ENCODE measurements at places on chromosomes 4 and X.
A peak's percentile ranks its signal among the peaks of the same experiment; 100 is the strongest.

- no peak for DNase-seq
Observed at GRCh38 chrX:67563469-67564448, 19.9 kb downstream of the AR start.

GRCh38 chrX:4674028-4674782, 960.8 kb upstream of the PRKX start:
- no peak for DNase-seq

- DNase-seq: no peak
Observed at GRCh38 chrX:101410461-101410860, 2.4 kb downstream of the HNRNPH2 start.

DNA sequence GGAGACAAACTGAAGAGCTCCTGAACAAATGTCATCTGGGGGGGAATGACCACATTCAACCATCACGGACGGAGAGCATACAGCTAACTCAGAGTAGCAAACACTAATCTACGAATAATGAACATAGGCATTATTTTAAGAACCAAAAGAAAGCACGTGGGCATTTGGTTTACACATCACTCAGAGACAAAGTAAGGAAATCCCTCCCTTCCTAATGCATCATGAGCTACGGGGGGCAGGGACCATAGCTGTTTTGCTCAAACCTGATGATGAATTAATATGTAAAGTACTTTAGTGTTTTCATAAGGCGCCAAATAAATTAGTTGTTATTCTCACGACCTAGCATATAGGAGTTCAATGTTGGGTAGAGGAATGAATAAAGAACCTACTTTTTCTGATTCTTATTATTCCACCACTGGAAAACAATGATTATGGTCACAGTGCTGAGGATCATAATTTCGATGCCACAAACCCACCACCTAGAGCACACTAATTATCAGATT, 11.7 kb upstream of the TMEM156 start:
- DNase-seq: peak; percentile 25

- DNase-seq: no peak
Observed at GRCh38 chr4:140756319-140757231, at the start of gene TBC1D9. TBC1D9 (minus strand) TSS chr4:140756385; CDS start chr4:140756045, 340 bp downstream.

GRCh38 chrX:106730401-106730800, 3.9 kb downstream of the RNF128 start:
- DNase-seq: no peak

GRCh38 chrX:42087960-42088359, 164.6 kb upstream of the CASK start:
- DNase-seq: no peak

DNA sequence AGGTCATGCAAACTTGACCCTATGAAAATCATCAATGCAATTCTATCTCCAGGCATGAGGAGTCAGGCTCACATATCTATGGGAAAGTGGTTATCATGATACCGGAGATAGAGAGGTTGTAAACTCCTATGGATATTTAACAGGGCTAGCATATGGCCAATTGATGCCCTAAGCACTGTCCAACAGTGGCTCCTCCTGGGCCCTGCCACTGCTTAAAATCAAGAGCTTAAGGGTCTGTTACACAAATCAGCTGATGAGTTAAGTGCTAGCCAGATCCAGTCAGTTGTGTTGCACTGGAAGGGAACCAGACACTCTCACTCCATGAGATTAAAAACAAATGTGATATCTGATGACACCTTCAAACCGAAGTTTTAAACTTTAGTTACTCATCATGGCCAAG, 337.6 kb downstream of the STIM2 start:
- no peak for DNase-seq

DNA sequence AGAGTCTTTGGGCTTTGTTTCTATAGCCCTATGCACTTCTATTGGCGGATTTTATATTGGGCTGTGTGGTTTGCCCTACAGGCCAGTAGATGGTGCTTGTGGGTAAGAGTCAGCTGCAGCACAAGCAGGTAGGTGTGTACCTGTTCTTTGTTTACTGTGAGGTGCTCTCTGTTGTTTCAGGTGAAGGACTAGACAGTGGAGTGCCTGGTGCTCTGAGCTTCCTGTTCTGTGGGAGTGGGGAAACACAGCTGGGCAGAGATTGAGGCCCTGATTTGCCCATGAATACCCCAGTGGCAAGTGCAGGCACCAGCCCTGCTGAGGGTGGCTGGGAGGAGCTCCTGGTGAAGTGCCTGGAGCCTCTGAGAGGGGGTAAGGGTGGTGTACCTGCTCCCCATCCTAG, 26.3 kb upstream of the UCP1 start:
- no peak for DNase-seq

DNA sequence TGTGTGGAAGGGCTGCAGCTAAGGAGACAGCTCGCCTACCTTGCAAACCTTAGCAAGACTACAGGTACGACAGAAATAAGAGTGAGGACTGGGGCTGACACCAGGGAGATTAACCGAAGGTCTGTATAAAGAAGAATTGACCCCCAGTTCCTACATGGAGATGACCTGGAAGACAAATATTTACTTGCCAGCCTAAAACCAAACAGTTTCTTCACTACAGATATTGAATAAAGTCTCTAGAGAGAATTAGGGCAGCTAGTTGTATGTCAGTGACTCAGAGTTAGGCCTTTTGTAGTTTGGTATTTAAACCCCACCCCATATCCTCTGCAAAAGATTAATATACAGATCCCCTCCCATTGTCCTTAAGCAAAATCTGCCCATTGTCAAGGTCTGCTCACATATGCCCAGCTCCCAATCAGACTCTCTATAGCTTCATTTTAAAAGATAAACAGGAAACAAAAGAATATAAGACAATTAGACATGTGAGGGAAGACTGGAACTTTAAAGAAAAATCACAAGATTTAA, 28.1 kb upstream of the FRMPD3 start:
- no peak for DNase-seq

DNA sequence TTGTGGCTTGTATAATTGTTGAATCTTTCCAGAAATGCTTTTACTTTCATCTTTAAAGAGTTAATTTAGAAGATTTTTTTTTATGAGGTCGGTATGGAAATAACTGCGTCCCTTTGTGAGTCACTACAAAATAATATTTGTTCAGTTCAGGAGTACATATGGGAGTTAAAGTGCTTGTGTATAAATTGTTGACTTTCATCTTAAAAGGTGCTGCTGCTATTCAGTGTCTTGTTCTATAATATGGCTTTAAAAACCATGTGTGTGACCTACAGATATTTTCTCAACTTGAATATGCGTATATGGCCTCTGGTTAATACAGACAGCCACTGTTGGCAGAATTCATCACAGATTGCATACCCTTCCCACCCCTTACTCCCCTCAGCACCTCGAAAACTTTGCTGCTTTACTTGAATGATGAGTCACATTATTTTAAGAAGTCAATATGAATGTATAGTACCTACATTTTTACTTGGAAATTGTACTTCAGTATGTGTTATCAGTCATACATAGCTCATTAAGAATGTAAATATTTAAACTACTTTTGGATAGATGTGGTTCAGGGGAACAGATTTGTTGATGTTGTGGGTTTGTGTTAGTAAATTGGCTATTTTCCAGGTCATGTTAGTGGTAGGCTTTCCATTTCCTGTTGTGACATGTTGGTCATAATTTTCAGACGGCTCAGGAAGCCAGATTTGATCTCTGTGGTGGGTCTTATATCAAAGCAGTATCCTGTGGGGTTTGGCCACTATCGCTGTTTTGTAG, 1.5 kb downstream of the CLCN3 start:
- no peak for DNase-seq

GRCh38 chrX:16870862-16871815, 977 bp upstream of the RBBP7 start:
- DNase-seq: peak; percentile 16

DNA sequence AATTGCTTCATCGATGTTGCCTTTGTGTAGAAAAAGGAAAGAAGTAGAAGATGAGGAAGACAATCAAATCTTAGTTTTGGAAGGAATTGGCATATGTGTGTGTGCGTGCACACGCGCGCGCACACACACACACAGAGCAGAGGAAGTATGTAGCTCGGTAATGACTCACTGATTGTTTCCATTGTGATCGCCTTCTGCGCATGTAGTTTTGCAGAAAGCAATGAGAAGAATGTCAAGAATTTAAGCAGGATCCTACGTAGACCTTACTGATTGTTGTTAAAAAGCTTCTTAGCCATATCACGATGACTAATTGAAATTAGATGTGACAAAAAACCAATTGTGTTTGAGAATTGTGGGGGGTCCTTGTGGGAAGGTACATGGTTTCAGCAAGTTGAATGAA, 12.8 kb upstream of the LIMCH1 start:
- DNase-seq: no peak

- no peak for DNase-seq
Observed at GRCh38 chr4:189445613-189446012, 495.1 kb upstream of the FRG1 start.

DNA sequence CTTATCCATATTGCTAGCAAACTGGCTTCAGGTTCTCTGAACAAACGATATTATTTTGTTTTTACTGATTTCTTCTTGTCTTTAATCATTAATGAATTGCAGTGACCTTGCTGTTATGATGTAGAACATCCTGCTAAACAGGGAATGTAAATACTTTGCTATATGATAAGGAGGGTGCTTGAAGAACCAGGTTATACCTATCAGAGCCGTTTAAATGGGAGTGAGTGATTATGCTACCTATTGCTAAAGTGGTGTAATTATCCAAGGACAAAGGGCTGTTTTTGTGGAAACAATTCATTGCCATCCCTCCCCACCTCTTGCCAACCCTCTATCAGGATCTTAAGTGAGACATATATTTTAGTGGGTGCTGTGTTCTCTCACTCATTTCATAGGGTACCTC, 788.9 kb downstream of the RPA4 start:
- DNase-seq: no peak

- DNase-seq: no peak
Observed at GRCh38 chr4:3508542-3508941, 23.7 kb downstream of the LRPAP1 start.

GRCh38 chr4:185597532-185598188, 62.4 kb upstream of the PDLIM3 start:
- peak; percentile 16 for DNase-seq

GRCh38 chr4:158940271-158940670, 162.6 kb upstream of the RAPGEF2 start:
- no peak for DNase-seq

- no peak for DNase-seq
Observed at GRCh38 chr4:147725673-147726072, 6.2 kb upstream of the ARHGAP10 start.

- no peak for DNase-seq
Observed at GRCh38 chr4:121679267-121679666, 17.5 kb downstream of the ANXA5 start.

- no peak for DNase-seq
Observed at GRCh38 chrX:15376956-15377355, 7.3 kb downstream of the VEGFD start.

- DNase-seq: no peak
Observed at GRCh38 chr4:36218121-36218520, 26.2 kb downstream of the ARAP2 start.

GRCh38 chr4:186881521-186882220, 158.0 kb upstream of the FAT1 start:
- no peak for DNase-seq

DNA sequence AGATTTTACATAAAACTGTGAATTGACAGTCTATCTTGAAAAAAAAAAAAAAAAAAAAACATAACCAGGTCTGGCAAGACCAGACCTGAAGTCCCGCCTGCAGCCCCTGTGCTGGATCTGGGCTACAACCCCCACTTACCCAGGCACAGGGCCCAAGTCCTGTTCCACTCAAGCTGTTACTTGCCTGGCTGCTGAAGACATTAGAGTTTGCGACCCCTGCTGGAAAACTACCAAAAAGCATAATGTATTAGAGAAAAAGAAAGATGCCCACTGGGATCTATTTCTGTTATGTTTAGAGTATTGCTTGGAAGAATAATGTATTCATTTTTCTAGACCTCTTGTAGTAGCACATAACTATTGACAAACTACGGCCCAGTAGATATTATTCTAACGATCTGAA, 4.7 kb downstream of the HS3ST1 start:
- no peak for DNase-seq

- no peak for DNase-seq
Observed at GRCh38 chrX:42776195-42776594, 1.8 kb downstream of the PPP1R2C start.

DNA sequence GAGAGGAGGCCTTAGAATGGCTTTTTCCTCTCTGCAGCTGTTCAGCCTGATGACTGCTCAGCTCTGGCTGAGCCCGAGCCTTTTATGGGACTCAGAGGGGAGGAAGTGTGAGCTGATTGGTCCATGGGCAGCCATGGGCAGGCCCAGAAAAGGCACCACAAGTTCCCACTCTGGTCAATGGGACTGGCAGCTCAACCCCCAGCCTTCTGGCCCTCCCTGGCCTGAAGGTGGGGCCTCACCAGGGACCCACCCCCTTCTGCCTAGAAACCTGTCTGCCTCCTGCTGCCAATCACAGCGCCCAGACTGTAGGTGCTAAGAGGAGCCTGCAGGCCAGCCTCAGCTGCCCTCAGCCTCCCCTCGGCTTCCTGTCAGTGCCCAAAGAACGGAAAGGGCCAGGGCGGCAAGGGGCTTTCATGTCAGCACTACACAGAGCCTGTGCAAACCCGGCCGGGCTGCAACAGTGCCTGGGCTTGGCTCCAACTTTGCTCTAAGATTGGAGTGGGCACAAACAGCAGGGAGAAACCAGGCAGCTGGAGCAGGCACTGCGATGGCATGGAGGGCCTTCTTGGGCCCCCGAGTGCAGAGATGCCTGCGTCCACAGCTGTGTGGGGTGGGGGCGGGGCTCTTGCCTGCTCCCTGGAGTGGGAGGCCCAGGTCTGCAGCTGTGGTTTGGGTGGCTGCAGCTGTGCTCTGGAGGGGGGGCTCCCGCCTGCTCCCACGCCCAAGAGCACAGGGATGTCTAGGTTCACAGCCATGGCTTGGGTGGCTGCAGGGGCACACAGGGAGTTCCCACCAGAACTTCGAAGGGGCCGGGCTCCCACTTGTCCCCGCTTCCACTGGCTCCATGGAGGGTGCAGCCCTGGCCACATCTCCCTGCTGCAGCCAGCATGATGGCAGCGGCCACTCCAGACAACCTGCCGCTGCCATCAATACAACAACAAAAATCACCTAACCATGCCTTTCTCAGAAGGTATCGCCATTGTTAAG, 92.6 kb downstream of the NXF2 start:
- peak; percentile 10 for DNase-seq

GRCh38 chrX:149830192-149830873, 48.6 kb downstream of the MAGEA9 start:
- peak; percentile 44 for DNase-seq

DNA sequence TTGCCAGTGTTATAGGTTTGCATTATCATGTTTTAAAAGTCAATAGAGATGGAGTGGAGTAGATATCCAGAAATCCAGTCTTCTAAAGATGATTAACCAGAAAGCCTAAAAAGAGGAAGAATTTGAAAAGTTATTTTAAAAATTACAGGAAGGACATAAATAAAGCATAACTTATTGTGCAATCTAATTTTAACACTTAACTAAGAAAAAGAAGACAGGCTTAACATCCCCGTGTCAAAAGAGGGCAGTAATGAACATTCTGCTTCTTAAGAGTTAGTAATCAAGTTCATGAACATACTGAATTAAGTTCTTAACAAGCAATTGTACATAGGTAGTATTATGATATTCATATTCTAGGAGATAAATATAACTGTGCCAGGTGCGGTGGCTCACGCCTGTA, 39.3 kb downstream of the ELF2 start:
- DNase-seq: no peak

Data from T-helper 2 cell (primary cell).